Transverse colon (tissue), 4 donors: ENCODE measurements at places on chromosomes 12 and 14.

DNA sequence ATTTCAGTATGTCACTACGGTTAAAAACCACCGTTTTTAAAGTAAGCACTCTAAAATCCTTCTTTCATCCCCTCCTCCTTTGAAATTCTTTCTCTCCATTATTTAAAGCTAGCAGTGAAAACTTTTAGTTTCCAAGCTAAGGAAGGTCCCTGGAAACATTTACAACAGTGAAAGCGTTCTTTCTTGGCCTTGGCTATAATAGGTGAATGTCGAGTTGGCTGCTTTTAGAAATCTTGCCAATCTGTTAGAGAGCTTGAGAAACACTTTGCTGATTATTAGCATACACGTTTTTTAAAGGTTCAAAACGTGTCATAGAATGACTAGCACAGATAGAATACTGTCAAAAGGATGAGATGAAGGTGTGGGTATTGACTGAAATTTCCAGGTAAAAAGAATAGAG, 83.4 kb downstream of the PPP2R5E start:
- DNase-seq = no peak

- no peak for DNase-seq
Observed at GRCh38 chr12:20000229-20000849, 368.0 kb upstream of the PDE3A start.

GRCh38 chr14:78904094-78904493, 733.9 kb downstream of the NRXN3 start:
- no peak for DNase-seq

GRCh38 chr12:131213896-131214442, 260.3 kb downstream of the ADGRD1 start:
- no peak for DNase-seq

DNA sequence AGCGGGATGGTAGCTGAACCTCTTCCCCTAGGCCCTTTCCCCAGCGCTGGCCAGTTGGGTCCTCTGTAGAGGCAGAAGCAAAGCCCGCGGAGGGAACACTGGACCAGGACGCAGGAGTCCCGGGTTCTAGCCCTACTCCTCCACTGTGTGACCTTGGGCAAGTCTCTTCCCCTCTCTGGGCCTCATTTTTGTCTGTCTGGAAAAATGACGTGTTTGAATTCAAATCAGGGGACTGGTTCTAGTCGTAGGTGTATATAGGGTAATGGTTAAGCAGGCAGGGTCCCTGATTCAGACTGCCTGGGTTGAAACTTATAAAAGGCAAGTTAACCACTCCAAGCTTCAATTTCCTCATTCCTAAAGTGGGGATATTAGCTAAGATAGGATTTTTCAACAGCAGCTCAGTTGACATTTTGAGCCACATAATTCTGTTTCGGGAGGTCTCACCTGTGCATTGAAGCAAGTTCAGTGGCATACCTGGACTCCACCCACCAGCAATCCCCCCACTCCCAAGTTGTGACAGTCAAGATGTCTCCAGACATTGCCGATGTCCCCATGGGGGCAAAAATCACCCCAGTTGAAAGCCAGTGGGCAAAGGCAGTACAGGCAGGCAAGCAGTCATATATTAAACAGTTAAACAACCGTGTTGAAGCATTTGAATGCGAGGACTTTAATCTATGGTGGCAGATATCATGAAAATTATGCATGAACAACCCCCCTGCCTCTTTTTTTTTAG, 899 bp downstream of the TPCN1 start:
- DNase-seq = no peak

DNA sequence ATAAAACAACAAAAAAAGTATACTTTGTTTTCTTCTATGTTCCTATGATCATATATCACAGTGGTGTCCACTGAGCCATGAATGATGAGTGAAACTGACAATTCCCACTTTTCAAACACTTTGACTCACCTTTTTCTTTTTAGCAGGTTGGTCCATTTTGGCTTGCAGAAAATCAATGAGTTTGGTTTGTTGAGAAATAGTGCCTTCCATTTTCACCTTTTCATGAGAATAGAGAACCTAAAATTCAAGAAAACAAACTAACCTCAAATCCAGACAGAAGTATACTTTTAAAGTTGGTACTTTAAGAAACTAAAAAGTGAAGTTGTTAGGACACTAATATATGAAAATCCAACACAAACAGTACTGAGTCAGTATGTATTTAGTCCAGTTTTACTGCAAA, 52.4 kb downstream of the PRKAB1 start:
- DNase-seq = no peak

- no peak for DNase-seq
Observed at GRCh38 chr14:20456971-20457370, 1.9 kb downstream of the APEX1 start.

DNA sequence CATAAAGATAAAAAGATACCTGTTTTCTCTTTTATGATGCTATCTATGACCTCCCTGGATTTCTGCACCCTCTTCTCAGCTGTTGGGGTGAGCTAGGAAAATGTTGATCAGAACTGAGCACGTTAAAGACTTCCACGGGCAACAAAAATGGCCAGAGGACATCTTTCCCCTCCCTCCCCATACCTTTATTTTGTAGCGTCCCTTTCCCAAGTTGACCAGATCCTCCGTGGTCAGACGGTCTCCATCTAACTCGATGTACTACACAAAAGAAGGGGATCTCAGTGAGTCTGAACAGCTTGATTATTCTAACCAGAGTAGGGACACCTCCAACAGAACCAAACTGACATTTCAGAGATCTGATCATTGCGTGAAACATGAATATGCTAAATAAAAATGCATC, 2.2 kb downstream of the HAL start:
- no peak for DNase-seq
